Adrenal gland (tissue), 19 donors: ENCODE measurements at places on chromosomes 7 and 10. TPM values are rescaled to one million over a fixed set of nuclear protein-coding genes. Genes with fewer than 3 reads are reported as not detected.

Gene ACSM6
- not detected for polyA plus RNA-seq

Gene NUTM2D
- polyA plus RNA-seq, result 1.6 TPM

Gene FFAR4
- 0.57 TPM for polyA plus RNA-seq

Gene PAX4
- not detected for polyA plus RNA-seq

Gene POU6F2
- not detected for polyA plus RNA-seq

Gene CAMK2B
- polyA plus RNA-seq, result 8.1 TPM

Gene RNLS
- 30.6 TPM for polyA plus RNA-seq

DNA sequence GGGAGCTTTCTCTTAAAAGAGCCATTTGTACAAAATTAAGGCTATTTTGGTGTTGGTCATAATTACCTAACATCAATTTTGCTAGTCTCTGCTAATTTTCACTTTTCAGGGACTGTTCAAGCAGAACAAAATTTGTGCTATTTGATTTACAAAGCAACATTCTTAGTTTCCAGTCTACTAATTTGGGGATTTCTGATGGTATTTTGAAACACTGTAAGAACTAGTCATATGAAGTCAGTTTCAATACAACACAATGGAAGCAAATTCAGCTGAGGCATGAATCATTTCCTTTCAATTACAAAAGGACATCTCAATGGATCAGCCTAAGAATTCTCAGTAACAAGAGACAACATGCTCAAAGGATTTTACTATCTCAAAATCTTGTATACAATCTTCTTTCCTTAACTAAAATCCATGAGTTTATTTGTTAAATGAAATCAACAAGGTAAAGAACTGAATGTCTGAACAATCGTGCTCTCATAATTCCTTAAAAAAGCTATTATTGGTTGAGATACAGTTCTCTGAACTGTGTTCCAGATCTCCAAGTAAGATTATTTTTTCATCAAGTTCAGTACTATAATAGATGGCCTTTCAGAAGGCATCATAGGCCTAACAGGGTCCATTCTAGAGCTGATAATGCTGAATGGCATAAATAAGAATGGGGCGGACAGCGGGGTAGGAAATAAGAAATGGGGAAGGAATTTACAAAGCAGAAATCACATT, 144.6 kb downstream of the NRCAM start:
- no peak overlapping the region for H3K27ac ChIP-seq
- no peaks in the 10 kb centered on the region for H3K27me3 ChIP-seq
- DNase-seq, result no peak
- no peaks in the 10 kb centered on the region for H3K36me3 ChIP-seq
- no peak overlapping the region for H3K4me3 ChIP-seq
- H3K4me1 ChIP-seq, result peaks cover 3% of the 10 kb centered on the region

DNA sequence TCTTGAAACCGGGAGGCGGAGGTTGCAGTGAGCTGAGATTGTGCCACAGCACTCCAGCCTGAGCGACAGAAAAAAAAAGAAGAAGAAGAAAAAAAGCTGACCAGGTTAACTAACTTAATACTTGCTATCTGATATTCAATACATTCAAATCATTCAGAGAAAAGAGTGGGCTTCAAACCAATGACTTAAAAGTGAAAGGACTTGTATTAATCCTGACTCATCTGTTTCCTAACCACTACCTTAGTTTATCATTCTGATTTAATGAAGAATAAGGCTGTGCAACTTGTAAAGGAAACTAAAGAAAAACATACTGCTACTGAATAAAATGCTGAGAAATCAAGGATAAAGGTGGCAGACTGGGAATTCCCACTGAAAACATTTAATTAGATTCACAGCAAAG, 128.4 kb downstream of the NRBF2 start:
- no peak overlapping the region for H3K4me3 ChIP-seq
- H3K27me3 ChIP-seq, result no peaks in the 10 kb centered on the region
- H3K36me3 ChIP-seq, result no peaks in the 10 kb centered on the region
- peak overlapping the region; percentile 10 for H3K27ac ChIP-seq
- H3K4me1 ChIP-seq, result peaks cover 80% of the 10 kb centered on the region

DNA sequence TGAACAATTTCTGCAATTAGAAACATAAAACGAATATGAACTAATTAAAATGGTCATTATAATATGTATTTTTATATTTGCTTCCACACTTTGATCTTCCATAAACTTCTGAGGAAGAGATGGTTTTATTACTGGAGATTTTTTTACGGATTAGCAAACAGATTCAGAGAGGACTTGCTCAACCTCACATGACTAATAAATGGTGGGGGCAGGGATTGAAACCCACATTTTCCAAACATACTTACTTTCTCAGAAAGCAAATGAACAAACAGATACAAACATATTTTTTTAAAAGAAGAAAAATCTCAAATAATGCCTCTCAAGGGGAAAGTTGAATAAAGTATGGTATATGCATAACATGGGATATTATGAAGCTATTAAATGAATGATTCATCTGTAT, 18.3 kb downstream of the ANKMY2 start:
- no peak overlapping the region for H3K27ac ChIP-seq
- H3K4me3 ChIP-seq, result no peak overlapping the region
- no peaks in the 10 kb centered on the region for H3K27me3 ChIP-seq
- peak; percentile 12 for DNase-seq
- H3K4me1 ChIP-seq, result no peaks in the 10 kb centered on the region

GRCh38 chr10:17527514-17528146, 73.2 kb upstream of the ST8SIA6 start:
- no peaks in the 10 kb centered on the region for H3K36me3 ChIP-seq
- H3K27me3 ChIP-seq, result no peaks in the 10 kb centered on the region
- no peaks in the 10 kb centered on the region for H3K4me1 ChIP-seq
- H3K4me3 ChIP-seq, result no peak overlapping the region
- no peak overlapping the region for H3K27ac ChIP-seq
- no peak for DNase-seq

DNA sequence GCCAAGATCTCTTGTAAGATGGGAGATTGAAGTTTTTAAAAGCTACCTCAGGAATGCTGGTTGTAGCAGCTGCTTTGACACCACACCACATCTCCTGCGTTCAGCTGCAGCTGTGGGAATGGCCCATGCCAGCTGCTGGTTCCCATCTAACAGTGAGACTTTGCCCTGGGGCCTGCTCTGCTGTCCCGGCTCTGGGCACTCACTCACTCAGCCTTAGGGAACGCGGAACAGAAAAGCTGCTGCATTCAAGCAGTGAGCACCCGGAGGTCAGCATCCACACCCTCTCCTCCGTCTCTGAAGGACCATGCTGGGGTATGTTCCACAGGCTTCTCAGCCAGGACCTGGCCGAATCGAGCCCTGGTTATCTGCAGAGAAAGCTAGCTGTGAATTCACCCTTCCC, 197.1 kb upstream of the CXCL12 start:
- no peak for DNase-seq
- H3K36me3 ChIP-seq, result no peaks in the 10 kb centered on the region
- no peaks in the 10 kb centered on the region for H3K4me1 ChIP-seq
- H3K27ac ChIP-seq, result no peak overlapping the region

- H3K4me1 ChIP-seq, result no peaks in the 10 kb centered on the region
- H3K27ac ChIP-seq, result no peak overlapping the region
- H3K27me3 ChIP-seq, result no peaks in the 10 kb centered on the region
- no peak for DNase-seq
Measured at GRCh38 chr10:125169279-125169678, 8.9 kb upstream of the CTBP2 start.

- H3K4me1 ChIP-seq, result no peaks in the 10 kb centered on the region
- no peak overlapping the region for H3K27ac ChIP-seq
- DNase-seq, result no peak
- H3K4me3 ChIP-seq, result no peak overlapping the region
Measured at GRCh38 chr10:9950070-9950469, 1067.6 kb upstream of the CELF2 start.

DNA sequence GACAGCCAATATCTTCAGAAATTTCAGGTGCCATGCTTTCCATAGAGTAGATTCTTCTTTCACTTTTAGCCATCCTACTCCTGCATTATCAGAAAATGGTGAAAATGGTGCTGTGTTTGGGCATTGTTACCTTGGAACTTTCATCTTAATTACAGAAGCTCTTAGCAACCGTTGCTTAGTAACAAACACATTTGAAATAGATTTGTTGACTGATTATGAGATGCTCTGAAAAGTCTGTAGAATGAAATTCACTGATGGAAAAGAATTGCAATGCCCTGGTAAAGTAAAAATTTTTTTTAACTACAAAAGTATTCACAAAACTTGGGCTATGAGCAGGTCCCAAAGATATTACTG, 249.3 kb upstream of the NEBL start:
- no peak overlapping the region for H3K27ac ChIP-seq
- H3K4me3 ChIP-seq, result no peak overlapping the region
- no peaks in the 10 kb centered on the region for H3K4me1 ChIP-seq

GRCh38 chr7:90425376-90425775, 22.1 kb downstream of the CLDN12 start:
- no peak overlapping the region for H3K27ac ChIP-seq
- H3K27me3 ChIP-seq, result no peaks in the 10 kb centered on the region
- no peaks in the 10 kb centered on the region for H3K36me3 ChIP-seq
- no peak overlapping the region for H3K4me3 ChIP-seq

DNA sequence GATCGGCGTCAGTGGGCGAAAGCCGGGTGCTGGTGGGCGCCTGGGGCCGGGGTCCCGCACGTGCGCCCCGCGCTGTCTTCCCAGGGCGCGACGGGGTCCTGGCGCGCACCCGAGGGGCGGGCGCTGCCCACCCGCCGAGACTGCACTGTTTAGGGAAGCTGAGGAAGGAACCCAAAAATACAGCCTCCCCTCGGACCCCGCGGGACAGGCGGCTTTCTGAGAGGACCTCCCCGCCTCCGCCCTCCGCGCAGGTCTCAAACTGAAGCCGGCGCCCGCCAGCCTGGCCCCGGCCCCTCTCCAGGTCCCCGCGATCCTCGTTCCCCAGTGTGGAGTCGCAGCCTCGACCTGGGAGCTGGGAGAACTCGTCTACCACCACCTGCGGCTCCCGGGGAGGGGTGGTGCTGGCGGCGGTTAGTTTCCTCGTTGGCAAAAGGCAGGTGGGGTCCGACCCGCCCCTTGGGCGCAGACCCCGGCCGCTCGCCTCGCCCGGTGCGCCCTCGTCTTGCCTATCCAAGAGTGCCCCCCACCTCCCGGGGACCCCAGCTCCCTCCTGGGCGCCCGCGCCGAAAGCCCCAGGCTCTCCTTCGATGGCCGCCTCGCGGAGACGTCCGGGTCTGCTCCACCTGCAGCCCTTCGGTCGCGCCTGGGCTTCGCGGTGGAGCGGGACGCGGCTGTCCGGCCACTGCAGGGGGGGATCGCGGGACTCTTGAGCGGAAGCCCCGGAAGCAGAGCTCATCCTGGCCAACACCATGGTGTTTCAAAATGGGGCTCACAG, 1.1 kb downstream of the EGFR start:
- no peaks in the 10 kb centered on the region for H3K36me3 ChIP-seq
- peaks cover 20% of the 10 kb centered on the region for H3K4me1 ChIP-seq
- no peaks in the 10 kb centered on the region for H3K27me3 ChIP-seq

DNA sequence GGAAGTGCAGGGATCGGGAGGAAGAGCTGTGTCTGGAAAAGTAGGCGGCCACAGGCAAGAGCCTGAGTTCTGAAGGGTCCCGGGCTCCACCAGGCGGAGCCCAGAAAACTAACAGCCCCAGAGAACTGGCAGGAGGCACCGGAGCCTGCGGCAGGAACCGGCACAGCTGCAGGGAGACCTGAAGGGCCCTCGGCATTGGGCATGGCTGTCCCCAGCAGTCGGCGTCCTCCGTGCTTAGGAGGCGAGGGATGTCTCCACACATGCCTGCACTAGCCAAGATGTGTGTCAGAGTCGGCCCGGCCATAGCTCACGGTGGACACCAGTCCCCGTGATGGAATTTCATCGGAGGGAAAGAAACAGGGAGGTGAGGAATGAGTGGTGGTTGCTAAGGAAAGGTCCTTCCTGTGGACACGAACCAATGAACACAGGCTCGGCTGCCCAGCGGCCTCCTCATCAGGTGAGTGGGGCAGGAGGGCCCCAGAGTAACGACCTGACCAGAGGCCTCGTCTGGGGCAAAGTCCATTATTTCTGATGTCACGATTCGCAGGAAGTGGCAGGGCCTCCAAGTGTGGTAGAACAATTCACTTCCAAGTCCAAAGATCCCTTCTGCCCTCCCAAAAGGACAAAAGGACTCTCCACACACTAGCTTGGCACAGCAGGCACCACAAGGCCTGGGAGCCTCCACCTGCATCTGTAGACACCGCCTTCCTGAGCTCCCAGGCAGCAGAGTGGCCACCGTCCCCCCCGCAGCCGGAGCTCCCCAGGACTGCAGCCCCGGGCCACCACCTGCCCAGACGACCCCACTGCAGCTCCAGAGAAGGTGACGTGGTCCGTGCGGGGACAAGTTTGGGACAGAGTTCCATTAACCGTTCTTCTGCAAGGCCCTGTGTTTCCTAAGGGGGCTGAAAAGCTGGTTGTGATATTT, 444.2 kb downstream of the PTPRN2 start:
- no peaks in the 10 kb centered on the region for H3K36me3 ChIP-seq
- H3K4me3 ChIP-seq, result no peak overlapping the region
- no peaks in the 10 kb centered on the region for H3K27me3 ChIP-seq
- H3K27ac ChIP-seq, result no peak overlapping the region
- H3K4me1 ChIP-seq, result no peaks in the 10 kb centered on the region
- no peak for DNase-seq

- no peak overlapping the region for H3K4me3 ChIP-seq
- H3K4me1 ChIP-seq, result peaks cover 3% of the 10 kb centered on the region
- DNase-seq, result no peak
- no peaks in the 10 kb centered on the region for H3K27me3 ChIP-seq
- H3K27ac ChIP-seq, result no peak overlapping the region
Measured at GRCh38 chr10:52007091-52007490, 307.0 kb upstream of the DKK1 start.

DNA sequence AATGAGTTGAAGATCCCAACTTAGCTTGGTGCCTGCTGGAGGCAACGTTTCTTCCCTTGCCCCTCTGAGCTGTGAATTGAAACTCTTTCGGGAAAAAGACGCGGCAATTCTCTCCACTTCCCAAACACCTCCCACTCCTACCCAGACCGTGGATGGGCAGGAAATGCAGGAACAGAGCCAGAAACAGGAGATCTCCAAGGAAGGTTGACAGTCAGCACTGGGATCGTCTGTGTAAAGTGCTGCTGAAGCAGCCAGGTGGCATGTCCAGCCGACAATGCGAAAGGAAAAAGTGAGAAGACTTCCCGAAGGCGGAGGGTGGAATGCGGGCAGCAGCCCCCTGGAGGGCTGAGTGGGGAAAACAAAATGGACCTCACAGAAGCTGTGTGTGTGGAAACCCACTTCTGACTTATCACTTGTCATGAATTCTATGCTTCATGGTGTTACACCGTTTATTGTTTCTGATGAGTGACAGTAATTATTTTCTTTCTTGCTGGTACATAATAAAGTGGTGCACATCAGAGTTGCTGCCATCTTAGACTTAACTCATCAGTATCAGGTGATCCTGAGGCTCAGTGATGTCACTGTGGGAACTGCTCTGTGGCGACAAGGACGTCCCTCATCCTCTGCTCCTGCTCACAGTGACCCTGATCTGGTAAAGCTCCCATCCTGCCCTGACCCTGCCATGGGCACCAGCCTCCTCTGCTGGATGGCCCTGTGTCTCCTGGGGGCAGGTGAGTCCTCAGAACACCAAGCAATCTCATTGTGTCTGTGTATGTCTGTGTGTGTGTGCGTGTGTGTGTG, 220.5 kb upstream of the PRSS1 start:
- no peak overlapping the region for H3K27ac ChIP-seq
- no peak for DNase-seq
- H3K4me3 ChIP-seq, result no peak overlapping the region
- H3K27me3 ChIP-seq, result no peaks in the 10 kb centered on the region
- H3K4me1 ChIP-seq, result no peaks in the 10 kb centered on the region
- no peaks in the 10 kb centered on the region for H3K36me3 ChIP-seq
